ENCODE measurements at places on chromosomes 12 and 14.

- peak; percentile 30 for DNase-seq
Measured at GRCh38 chr12:8644345-8645248, 18.0 kb downstream of the MFAP5 start.

DNA sequence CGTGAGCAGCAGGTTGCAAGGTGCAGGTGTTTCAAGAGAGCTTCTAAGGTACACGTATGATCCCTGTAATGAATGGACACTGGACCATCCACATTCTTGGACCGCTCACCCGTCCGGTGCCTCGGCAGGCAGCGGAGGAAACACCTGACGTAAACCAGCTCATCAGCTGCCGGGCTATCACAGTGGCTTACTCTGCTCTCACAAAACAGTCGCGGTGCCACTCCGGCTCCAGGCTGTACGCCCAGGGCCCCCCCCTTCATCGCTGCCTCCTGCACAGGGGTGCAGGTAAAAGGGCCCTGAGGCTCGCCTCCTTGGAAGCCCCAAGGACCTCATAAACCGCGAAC, 436 bp downstream of the VPS33A start:
- DNase-seq, result peak; percentile 25

- DNase-seq, result no peak
Measured at GRCh38 chr12:132549059-132549458, 59.1 kb downstream of the FBRSL1 start.

DNA sequence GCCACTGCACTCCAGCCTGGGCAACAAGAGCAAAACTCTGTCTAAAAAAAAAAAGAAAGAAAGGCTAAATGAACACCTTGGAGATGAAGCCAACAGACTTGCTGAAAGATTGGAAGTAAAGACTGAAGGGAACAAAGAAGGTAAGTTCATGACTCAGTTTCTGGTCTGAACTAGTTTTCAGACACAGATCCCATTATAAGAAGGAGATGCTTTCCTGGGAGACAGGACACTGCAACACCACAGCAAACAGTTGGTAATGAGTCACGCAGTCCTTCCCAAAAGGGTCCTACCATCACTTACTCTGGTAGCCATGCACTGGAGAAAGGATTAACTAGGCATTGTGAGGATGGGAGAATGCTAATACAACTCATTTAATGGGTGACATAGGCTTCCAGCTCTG, 97.2 kb downstream of the SSPN start:
- DNase-seq, result no peak

DNA sequence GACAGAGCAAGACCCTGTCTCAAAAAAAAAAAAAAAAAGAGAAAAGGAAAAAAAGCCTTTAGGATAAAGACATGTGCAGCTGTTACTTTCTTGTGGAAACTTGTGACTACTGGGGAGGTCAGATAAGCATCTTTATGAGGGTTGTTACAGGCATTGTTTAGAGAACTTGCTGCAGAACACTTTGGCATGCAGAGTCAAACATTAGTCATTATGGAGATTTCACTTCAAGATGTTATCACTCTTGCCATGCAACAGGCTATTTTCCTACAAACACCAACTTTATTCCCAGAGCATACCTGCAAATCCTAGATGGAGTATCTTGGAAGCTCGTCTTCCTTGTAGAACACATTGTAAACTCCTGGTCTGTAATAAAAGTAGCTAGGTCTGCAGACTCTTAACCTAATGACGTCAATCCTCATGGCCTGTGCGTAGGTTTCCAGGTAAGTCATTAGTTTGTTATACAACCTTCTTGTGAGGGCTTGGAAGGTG, 36.3 kb upstream of the WDR89 start:
- no peak for DNase-seq

DNA sequence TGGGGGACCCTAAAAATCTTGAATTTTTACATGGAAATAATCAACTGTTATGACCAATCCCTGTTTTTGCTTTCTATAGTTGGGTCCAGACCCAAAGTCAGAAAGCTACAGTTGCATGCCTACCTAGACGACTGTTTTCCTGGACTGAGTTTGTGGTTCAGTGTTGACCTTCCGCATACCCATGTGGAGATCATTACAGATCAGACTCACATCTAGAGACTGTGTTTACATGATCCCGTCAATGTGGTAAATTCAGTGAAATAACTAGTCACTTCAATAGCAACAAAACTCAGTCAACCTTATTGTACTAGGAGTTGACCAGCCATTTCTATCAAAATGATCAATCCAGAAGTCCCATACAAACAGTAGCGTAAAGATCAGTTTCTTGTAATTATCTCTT, 257.6 kb downstream of the EGLN3 start:
- no peak for DNase-seq

DNA sequence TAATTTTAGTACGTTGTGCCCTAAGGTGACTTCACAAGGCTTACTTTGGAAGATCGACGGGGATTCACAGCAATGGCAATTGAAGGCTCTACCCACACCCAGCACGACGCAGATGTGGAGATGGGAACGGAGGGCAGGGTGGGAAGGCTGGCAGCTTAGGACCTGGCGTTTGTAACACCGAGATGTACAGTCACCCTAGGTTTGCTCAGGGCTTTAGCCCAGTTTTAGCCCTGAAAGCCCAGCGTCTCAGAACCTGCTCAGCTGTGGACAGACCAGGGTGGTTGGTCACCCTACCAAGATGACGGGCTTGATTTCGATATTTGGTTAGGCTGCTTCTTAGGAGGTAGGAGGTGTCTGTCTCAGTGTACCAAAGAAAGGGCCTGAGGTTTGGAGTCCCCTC, 100.5 kb upstream of the MED13L start:
- DNase-seq, result no peak

DNA sequence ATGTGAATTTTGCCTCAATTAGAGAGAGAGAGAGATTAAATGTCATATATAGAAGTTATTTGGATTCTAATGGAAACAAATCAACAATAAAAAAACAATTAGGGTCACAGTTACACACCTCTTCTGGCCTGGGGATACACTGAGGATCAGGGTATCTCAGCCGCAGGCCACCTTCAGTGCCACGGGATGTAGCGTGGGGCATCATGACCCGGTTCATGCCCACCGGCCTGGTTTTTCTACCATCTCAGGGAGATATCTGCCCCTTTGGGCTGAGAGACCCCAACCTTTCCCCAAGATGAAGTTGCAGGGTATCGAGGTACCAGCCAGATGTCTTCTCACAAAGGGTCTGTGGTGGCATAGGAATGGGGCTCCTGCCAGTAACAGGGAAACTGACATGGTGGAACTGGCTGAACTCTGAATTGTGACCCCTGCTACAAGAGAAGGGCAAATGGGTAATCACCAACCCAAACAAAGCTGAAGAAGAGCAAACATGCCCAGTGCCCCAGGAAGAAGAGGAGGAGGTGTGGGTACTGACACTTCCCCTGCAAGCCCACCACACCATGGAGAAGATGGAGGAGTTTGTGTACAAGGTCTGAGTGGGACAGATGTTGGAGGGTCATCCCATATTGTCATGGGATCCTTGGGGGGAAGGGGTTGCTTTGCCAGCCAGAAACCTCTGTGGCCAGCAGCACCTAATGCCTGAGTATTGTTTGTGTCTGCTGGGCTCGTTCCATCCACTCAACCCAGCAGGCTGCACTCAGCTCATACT, 19.5 kb downstream of the SERPINA3 start:
- no peak for DNase-seq

DNA sequence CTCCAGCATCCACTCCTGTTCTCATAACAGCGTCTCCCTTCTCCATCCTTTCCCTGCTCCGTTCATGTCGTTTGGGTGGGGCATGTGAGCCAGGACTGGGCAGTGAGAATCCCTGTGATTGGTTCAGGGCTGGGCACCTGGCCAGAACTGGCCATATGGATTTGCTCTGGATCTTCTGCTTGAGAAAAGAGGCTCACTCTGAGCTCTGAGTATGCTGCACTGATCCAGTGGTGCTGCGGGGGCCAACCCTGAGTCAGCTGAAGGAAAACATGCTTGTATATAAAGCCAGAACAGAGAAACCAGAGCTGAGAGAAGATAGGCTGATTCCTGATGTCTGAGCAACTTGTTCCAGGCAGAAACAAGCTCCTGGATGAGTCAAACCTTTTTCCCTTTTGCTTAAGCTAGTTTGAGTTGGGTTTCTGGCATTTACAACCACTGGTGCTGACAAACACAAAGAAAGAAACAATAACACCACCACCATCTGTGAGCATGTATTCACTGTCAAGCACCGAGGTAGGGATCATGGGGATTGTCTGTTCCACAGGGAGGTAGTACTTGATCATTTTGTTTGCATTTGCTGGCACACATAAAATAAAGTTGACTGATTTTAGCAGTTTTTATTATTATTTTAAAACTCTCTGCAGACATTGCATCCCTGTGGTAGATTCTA, 14.0 kb upstream of the HPD start:
- DNase-seq, result no peak

DNA sequence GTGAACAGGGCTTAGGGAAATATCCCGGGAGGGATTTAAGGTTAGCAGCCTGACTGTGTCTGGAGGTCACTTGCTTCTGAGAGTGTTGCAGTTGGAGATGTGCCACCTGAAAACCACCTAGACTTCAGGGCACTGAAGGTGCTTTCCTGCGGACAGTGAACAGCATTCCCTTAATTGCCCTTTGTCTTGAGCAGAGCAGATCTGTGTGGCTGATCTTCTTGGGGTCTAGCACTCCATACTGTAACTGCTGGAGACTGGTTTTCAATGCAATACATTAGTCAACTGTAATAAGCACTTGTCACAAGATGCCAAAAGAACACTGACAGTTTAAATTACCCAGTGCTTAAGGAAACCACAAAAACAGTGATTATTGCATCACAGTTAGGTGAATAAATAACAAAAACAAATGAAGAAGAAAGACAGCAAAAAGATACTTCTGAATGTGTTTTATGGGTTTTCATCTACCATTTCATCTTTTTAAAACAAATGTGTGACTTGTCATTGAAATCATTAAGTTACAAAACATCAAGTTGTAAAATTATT, 111.8 kb downstream of the PRIMA1 start:
- DNase-seq, result no peak

DNA sequence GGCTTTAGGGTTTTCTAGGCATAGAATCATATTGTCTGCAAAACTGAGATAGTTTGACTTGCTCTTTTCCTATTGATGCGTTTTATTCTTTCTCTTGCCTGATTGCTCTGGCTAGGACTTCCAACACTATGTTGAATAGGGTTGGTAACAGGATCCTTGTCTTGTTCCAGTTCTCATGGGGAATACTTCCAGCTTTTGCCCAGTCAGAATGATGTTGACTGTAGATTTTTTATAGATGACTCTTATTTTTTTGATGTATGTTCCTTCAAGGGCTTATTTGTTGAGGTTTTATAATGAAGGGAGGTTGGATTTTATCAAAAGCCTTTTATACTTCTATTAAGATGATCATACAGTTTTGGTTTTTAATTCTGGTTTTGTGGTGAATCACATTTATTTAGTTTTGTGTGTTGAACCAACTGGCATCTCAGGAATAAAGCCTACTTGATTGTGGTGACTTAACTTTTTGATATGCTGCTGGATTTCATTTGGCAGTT, 478.2 kb downstream of the TMEM117 start:
- DNase-seq, result no peak

DNA sequence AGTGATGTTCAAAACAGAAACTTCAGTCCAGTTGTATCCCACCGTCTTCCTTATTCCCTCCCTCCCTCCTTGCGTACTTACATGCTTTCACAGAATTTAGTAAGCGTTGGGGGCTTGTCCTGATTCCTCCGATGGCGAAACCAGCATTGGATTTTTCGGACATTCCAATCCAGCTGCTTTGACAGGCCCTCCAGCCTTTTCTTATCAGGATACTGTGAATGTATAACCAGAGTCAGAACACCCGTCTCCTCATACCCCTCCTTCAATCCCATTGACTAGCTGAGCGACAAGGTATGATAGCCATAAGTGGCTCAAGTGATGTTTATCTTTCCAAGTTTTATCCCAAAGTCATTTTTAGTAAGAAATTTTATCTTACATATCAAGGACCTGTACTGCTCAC, 24.2 kb downstream of the CERS5 start:
- DNase-seq, result no peak

DNA sequence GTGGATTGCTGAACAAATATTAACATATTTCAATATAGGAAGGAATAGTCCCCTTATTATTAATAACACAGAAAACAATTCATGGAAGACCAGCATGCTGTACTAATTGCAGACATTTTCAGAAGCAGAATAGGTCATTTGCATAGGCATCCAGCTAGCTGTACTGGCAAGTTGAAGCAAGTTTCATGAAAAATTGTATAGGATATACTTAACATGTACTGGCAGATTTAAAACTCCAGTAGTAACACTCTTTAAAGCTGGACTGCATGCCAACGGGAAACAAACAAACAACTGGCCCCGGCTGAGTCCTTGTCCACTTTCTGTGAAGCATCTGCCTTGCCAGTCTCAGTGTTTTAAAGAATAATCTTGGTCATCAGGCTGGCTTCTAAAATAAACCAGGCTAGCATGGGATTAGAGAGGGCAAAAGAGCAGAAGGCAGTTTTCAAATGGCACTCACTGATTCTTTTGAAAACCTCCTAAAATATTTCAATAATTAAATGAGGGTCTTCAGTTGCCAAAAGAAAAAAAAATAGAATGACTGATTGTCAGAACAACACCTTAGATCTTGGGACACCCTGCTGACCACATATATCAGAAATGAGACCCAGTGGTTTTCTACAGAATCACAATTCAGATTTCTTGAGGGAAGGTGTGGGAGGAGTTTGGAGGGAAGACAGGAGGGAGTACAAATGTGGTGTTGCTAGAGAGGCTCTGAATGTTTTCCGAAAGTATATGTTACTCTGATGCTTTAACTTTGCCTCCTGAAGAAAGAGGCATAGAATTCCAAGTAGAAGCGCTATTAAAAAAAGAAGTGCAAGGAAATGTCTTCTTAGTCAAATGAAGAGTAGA, 122.5 kb upstream of the KRAS start:
- no peak for DNase-seq

- DNase-seq, result no peak
Measured at GRCh38 chr12:121649819-121650353, 19.6 kb downstream of the MORN3 start.

DNA sequence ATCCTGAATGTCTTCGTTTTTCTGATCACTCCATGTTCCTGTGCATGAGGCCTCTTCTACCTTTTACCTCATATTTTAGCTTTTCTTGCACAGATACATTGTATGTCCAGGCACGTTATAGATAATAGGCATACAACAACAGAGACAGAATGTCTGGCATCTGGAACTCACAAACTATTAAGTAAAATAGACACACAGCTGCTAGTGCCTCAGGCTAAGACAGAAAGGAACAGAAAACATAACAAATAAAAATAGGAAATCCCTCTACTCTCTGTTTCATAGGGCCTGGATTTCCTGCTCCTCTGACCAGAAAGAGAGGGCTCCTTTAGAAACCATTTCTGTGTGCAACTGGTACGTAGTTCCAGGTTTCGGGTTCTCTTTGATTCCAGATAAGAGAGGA, 48.6 kb downstream of the ATXN7L3B start:
- no peak for DNase-seq

Measured in stimulated activated CD4-positive, alpha-beta T cell treated with anti-CD3 and anti-CD28 coated beads, Interleukin-2, amount 100 ng/mL, for 48 hours (primary cell).